ENCODE measurements at places on chromosomes 5 and 9.

GRCh38 chr9:121301881-121302286, 33.9 kb downstream of the GSN start:
- DNase-seq = no peak

DNA sequence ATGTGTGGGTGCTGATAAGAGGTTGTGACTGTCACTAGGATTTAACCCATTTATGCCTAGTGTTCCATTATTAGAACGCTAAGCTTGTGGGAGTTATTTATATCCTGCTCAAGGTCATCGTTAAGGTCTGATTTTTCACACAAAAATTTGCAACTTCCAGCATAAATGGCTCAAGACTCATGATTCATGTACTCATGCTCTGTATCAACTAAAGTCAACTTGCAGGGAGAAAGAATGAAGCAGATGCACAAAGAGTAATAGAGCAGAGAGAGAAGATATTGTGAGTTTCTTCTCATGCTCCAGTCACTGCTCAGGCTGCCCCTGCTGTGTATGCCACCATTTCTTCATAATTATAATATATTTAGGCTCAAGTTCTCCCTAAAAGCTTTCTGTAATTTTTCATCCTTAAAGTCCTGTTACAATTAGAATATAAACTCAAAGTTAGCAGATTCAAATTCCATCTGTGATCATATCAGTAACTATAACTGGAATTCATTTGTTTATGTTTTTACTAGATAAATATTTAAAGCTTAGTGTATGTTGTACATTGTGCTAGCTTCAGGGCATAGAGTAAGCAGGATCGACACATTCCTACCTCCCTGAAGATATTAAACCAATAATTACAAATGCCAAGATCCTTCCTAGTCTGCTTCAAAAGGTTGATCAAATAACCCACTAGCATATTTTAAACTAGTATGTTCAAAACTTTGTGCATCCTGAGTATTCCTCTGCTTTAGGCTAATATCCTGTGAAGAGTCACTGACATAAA, 136.7 kb downstream of the NUDT12 start:
- no peak for DNase-seq

- DNase-seq = no peak
These were observed 2.9 kb upstream of the FNBP1 start for GRCh38 chr9:130045725-130046450.

DNA sequence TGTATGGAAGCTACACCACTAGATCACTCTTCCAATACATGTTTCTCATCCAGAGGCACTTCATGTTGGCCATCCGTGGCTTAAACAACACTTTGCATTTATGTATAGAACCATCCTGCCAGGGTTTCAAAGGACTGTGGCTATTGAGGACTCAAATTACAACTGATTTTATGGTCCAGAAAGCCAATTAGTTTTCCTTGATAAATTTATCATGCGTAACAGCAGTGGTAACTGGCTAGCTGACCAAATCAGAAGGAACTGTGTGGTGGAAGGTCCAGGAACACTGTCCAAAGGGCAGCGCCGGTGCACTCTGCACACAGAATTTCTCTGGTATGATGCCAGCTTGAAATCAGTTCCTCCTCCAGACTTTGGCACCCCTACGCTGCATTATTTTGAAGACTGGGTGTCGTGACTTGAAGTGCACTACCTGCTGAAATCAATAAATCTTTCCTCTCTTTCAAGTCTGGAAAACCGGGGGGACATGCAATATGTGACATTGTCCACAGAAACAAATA, 69.3 kb upstream of the TMEM252 start:
- DNase-seq = no peak

DNA sequence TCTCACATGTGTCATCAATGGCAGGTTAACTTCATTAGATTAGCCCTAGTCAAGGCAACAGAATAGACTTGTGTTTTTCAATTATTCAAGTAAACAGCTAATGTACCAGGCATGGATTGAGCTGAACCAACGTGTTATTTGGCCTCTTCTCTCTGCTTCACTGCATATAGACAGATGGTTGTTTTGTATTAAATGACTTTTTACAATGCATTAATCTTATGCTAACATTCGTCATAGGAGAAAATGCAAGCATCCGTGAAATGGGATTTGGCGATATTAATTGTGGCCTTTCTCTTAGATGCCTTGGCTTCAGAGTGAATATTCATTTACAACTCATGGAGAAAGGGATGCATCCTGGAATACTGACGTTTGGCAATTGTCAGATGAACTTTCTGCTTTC, 208.0 kb downstream of the KCTD16 start:
- no peak for DNase-seq

GRCh38 chr5:68822796-68823195, 271.0 kb upstream of the SLC30A5 start:
- peak; percentile 25 for DNase-seq

DNA sequence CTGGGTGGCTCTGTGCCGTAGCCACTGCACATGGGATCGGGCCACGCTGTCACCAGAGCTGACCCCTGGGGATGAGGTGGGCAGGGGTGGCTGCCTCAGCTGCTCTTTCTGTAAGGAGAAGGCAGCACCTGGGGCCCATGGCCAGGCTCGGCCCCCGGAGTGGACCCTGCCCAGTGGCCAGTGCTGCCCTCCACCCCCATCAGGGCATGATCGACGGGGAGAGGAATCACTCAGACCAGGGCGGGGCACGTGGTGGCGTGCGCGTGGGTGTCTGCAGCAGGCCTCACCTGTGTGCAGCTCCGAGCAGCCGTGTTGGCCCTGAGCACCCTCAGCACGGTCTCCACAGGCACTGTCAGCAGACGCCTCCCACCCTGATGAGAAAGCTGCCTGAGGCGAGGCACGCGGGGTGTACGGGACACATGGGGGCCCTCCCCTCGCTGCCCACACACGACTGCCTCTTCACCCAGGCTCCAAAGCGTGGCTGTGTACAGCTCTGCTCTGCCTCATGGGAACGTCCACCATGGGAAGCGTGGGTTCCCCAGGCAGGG, 8.6 kb upstream of the CARD9 start:
- no peak for DNase-seq

DNA sequence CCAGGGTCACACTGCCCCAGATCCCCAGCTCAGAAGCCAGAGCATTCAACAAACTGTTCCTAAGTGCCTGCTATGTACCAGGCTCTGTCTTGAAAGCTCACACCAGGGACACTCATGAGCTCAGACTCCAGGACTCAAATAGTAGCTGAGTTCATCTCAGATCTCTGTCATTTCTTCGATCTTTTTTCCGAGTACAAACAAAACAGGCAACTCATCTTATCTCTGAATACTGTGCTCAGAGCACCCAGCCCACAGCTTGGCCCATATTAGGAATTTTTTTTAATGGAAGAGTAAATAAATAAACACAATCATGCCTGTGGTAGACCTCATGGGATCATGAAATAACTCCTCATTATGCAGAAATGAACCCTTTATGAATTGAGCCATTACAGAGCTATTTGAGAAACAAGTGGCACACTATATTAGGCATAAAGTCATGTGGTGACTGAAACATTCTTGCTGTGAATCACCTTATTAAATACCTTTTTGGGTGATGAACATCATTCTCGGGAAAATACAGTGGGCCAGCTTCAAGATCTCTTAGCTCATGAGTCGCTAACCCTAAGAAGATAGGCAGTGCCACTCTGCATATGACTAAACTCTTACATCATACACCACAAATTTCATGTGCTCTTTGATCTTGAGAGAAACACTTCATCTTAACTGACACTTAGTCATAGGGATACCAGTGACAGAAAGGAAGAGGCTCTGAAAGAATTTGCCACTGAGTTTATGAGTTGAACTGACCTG, 9.9 kb downstream of the SH3RF2 start:
- peak; percentile 83 for DNase-seq

GRCh38 chr5:172147857-172148256, 40.2 kb downstream of the STK10 start:
- no peak for DNase-seq

- no peak for DNase-seq
These were observed 851.4 kb downstream of the MAT2B start for GRCh38 chr5:164356790-164357189.

- DNase-seq = peak; percentile 56
These were observed 20.3 kb downstream of the WHRN start for GRCh38 chr9:114484854-114485443.

GRCh38 chr5:102625468-102625867, 126.7 kb upstream of the SLCO6A1 start:
- DNase-seq = no peak

DNA sequence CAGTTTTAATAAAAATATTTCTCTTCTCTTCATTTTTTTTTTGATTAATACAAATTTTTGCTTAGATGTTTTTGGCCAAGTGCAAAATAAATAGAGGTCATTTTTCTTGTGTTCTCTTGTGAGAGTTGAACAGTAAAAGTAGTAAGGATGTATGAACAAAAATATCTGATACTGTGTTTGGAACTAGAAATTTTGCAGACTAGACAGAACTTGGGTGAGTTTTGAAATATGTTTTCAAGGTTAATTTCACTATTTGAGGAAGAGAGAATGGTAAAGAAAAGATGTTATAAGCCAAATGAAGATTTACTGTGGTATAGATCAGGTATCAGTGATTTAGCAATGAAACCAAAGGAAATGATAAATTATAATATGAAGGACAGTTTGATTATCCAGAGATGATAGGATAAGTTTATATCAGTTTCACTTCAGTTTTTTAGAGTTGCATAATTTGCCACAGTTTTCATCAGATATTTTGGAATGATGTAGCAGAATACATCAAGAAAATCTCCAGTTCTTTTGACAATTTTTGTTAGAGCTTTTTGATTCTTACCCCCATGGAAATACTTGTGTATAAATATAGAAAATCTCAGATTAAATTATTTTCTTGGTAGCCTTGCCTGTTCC, 147.9 kb upstream of the VCAN start:
- DNase-seq = no peak

DNA sequence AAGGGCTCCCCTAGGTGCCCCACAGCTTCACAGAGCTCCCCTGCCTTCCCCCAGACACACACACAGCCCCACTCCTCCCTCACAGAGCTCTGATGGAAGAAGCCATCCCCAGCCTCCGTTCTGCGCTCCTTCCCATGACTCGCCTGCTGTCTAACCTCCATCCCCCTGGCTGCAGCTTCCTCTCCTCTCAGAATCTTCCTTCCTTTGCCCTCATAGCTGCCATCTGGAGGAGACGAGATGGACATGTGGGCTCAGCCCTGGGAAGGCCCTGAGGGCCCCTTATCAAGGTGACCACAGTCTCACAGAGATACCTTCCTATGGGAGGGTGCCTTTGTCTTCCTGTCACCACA, 94.3 kb downstream of the PCDH1 start:
- no peak for DNase-seq

- DNase-seq = no peak
These were observed 57.7 kb downstream of the DCP2 start for GRCh38 chr5:113034182-113034773.

DNA sequence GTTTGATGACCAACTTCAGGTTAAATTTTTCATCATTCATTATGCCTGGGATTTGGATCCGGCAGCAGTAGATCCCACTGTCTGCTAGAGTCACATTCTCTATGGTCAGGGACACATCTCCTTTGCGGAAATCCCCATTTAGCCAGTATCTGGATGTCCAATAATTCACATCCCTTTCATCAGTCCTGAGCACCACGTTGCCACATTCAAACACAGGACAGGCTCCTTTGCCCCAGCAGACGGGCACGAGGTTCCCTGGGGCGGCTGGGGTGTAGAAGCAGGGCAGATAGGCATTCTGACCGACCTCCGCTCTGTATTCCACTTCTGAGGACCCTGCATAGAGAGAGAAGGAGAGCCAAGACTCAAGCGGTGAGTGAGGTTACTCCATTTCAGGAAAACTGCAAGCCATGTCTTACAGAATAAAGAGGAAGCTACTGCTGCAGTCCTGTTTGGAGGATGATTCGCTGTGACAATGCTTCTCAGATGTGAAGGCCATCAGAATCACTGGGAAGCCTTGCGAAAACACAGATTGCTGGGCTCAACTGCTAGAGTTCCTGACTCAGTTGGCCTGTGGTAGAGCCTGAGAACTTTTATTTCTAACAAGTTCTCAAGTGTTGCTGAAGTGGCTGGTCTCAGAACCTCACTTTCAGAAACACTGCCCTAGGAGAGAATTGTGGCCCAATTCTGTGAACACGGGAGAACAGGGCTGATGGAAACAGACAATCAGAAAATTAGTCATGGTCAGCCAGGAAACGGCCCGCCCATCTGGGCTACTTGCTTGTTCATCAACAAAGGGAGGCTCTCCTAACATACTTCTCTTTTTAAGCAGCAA, 2.0 kb downstream of the HAVCR2 start:
- no peak for DNase-seq

- DNase-seq = no peak
These were observed 15.0 kb upstream of the PIP5K1B start for GRCh38 chr9:68690088-68690487.

GRCh38 chr5:14464096-14464495, 117.5 kb upstream of the OTULINL start:
- no peak for DNase-seq

GRCh38 chr5:160469156-160470144, 47.8 kb downstream of the PTTG1 start:
- DNase-seq = peak; percentile 76

- DNase-seq = no peak
These were observed 1866.7 kb upstream of the C9orf72 start for GRCh38 chr9:29439961-29440360.

DNA sequence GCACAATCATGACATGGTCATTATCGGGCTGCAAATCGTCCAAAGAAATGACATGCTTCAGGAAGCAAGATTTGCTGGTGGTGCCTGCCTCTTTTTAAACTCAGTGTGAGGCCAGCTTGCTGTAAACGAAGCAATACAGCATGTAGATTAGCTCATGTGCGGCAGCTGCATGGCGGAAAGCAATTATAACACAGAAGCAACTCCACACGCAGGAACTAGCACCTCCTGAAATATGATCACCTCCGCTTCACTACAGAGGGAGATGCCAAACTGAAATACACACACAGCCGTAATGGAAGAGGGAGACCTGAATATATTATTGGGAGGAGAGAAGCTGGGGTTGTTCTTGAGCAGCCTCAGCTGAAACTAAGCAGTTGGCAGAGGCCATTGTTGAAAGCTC, 312.5 kb downstream of the PSAT1 start:
- DNase-seq = no peak

GRCh38 chr9:38186404-38187115, 117.5 kb upstream of the SHB start:
- no peak for DNase-seq

GRCh38 chr5:133467826-133468463, 144.4 kb downstream of the FSTL4 start:
- no peak for DNase-seq

DNA sequence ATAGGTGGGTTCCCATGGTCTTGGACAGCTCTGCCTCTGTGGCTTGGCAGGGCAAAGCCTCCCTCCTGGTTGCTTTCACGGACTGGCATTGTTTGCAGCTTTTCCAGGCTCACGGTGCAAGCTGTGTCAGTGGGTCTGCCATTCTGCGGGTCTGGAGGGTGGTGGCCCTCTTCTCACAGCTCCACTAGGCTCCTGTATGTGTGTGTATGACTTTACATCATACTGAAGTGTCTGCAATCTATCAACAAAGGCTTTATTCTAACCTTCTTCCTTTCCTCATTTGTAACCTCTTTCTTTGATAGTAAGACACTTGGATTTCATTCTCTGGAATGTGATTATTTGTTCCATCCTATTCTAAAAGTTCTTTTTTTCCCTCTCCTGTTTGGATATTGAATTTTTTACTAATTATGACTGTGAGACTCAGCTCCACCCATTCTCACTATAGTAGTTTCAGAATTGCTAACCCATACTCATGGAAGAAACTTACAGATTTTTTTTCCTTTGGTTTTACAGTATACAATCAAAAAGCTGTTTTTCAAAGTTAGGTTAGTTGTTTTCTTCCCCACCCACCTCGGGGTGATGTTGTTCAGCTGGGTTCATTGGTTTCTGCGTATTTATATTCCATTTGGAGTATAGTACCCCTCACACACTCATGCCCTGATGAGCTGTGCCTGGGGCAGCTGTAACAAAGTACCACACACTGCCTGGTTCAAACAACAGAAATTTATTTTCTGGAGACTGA, 144.6 kb upstream of the OTULINL start:
- DNase-seq = no peak
